ENCODE measurements at places on chromosomes 2 and 18. TPM values are rescaled to one million over a fixed set of nuclear protein-coding genes. Genes with fewer than 3 reads are reported as not detected.

DNA sequence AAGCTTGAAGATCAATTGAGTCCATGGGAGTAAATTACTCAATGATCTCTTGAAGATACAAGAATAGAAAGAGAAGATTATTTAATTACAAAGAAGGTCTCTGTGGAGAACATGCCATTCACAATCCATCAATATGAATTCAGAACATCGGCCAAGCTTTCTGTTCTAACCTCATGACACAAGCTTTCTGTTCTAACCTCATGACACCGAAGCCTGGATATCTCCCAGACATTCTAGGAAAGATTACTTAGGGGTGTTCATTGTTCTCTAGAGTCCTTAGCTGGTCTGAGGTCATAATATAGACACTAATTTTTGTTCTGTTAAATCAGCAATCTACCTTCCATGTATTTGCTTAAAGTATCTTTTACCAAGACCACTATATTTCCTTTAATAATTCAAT, 95.5 kb downstream of the RDH14 start:
- no peak for DNase-seq

GRCh38 chr2:63287956-63288355, 237.3 kb downstream of the OTX1 start:
- no peak for DNase-seq

ALPP gene
- polyA plus RNA-seq, result not detected

DNA sequence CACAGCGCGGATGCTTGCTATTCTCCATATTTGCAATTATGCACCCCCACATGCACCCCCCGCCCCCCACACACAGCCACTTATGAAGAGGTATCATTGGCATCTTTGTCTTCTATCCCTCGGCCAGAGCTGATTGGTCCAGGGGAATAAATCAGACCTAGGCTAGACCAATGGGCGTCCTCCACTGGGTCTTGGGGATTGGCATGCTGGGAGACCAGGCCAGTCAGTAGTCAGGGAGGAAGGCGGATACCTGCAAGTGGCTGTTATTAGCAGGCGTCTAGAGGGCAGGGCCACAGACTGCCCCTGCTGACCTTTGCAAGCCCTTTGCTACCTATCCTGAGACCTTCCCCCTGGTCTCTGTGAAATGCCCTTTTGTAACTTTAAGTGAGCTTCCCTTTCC, 30.0 kb downstream of the ATOH8 start:
- no peak for DNase-seq

PARD6G gene
- 31.3 TPM for polyA plus RNA-seq

GRCh38 chr2:216294305-216294704, 78.0 kb downstream of the MARCHF4 start:
- no peak for DNase-seq

DNA sequence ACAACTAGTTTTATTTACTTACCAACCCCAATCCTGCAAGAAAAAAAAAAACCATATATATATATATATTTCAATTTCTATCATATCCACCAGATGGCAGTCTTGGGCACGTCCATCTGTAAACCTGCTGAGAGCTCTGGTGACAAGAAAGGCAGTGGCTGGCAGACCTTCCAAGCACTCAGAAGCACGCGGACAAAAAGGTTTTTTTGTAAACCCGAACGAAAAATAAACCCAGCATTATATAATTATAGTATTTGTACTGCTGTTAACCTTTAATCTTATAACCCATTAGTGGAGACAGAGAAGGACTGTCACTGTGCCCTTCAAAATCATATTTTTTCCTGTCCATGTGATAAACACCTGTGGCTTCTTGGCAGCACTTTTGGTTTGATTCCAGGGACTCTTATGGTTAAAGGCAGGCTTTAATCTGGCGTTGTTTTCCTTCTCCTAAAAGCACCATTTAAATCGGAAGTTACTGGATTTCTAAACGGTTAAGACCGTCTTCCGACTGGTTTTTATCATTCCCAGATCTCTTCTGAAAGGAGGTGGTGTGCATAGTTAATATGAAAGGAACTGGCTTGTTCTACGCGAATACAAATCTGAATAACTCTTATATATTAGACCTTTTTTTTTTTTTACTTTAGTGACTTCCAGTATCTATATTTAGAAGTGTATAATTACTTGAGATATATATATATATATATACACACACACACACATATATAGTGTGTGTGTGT, 31.0 kb upstream of the SLC3A1 start:
- peak; percentile 79 for DNase-seq

DNA sequence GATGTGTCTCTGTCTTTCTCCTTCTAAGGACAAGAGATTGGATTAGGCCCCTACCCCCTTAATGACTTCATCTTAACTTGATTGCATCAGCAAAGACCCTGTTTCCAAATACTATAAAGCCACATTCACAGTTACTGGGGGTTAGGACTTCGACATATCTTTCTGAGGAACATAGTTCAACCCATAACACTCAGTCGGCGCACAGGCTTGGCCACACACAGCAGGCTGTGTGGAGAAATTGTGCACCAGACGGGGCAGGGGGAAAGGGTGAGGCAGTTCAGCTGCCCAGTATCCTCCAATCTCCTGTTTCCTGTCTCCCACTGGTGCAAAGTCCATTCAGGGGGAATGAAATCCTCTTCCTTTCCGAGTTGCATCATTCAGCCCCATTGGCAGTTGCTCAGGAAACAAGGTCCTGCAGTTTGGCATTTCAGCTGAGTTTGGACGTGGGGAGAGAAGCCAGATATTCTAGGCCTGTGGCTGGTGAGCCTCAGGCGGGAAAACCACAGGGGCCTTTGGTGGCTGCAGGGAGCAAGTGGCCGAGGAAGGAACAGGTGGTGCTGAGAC, 9.4 kb upstream of the RAPGEF4 start:
- no peak for DNase-seq

SH3BP4 gene
- 33.7 TPM for polyA plus RNA-seq

GRCh38 chr18:9535430-9535991, 60.2 kb downstream of the RALBP1 start:
- peak; percentile 11 for DNase-seq

GRCh38 chr2:9699139-9700108, 68.6 kb upstream of the YWHAQ start:
- no peak for DNase-seq

DNA sequence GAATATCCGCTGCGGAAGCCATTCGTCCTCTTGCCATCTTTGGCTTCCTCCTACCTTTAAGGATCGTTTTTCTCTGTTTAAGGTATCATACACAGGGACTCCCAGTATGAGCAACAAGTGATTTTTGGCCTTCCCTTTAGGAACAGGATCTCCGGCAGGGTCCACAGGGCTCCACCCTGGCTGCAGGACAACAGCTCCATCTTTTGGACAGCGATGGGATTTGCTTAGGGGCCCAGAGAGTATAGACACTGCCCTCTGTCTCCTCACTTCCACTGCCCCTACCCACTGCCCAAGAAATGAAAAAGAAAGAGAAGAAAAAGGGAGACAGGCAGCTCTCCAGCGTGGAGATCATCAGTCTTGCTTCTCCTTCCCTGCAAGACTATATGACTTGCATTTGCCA, 224.5 kb downstream of the UXS1 start:
- DNase-seq, result no peak

SMIM21 gene
- polyA plus RNA-seq, result 0.17 TPM

DNA sequence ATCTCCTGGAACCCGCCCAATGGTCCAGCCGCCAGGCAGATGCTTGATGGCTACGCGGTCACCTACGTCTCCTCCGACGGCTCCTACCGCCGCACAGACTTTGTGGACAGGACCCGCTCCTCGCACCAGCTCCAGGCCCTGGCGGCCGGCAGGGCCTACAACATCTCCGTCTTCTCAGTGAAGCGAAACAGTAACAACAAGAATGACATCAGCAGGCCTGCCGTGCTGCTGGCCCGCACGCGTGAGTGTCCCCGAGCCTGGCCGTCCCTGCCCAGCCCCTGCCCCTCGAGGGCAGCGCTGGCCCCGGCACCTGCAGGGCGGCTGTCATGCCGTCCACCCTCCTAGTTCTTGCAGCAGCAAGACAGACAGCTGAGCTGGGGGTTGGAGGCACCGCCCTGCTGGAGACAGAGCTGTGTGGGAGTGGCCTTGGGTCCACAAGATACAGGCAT, 36.7 kb downstream of the MTERF4 start:
- no peak for DNase-seq

DCAF17 gene
- 36.4 TPM for polyA plus RNA-seq

DNA sequence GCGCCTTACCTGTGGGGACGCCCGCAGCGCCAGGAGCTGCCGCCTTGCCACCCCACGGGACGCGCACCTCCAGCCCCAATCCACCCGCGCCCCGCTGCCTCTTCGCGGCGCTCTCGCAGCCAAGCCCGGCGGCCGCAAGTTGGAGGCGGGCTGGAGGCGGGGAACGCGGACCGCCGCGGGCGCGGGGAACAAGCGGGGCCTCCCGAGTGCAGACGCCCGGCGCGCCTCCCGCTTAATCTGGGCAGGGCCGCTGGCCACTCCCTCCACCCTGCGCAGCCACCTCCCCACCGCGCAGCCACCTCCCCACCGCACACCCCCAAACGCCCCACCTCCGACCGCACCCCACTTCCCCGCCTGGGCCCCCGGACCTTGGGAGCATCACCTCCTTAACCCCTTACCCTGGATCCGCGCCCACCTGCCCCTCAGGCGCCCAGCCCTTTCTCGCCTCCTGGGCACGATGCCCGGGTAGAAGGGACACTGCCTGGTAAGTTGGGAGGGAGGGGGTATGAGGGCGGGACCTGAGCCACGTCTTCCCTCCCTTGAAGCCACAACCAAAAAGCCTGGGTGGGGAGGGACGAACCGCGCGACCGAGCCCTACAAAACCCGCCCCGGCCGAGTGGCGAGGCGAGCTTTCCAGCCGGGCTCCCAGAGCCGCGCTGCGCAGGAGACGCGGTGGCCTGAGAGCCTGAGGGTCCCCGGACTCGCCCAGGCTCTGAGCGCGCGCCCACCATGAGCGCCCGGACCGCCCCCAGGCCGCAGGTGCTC, at the start of the genes COL4A3 and COL4A4:
COL4A3 (plus strand) TSS at position 627 of the 765 bp plus-strand sequence; CDS start at position 730, 103 bp downstream.
COL4A4 (minus strand) TSS at position 208 of the 765 bp plus-strand sequence. CDS start 16,722 bp downstream, outside the sequence.
- DNase-seq, result peak; percentile 20

DNA sequence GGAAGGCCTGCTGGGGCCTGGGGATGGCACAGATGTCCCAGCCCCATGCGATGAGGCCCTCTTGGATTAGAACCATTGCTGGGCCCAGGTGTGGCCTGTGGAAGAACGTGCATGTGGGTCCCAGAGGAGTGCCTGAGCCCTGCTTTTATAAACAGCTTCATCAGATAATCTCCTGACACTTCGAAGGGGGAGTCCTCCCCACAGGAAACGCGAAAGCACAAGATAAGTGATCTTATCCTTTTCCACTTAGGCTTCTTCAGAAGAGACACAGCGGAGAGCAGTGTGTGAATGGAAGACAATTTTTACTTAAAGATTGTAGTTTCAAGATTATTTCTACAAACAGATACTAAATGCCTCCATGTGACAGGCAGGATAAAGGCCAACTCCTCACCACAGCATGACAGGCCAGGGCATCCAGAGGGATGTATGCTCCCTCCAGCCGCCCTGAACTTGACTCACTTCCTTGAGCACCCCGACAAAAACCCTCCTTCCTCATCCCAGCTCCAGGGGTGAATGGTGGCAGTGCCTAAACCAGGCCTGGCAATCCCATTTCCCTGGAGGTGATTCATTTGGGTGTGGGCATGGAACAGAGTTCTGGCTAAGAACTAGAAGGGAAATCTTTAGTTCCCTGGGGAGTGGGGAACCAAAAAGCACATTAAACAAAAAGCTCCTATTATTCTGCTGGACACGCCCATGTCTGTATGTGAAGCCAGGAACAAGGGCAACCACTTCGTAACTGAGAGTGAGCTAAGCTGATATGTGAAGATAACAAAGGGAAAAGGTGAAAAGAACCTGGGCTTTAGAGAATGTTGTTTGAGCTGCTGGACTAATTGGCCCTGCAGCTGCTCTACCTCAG, 56.2 kb upstream of the TMEM163 start:
- no peak for DNase-seq

- DNase-seq, result no peak
Observed at GRCh38 chr2:120473522-120474271, 127.8 kb downstream of the INHBB start.

GRCh38 chr18:49359732-49360444, 100.6 kb downstream of the DYM start:
- DNase-seq, result peak; percentile 82

DNA sequence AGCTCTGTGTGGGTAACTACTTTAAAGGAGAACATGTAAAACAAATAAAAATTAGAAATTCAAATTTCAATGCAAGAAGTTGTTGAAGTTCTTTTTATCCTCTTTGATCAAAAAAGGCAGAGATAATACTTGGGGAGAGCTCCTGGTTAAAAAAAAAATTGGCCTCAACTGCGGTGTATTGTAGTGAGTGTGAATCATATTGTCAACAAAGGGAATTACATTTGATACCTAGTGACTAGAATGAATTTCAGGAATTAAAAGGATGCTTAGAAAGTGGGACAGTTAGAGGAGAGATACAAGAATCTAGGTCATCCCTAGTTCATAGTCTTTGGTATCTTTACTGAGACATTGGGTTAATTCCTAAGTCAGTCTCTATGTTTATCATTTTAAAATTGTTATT, 473.0 kb downstream of the CCDC85A start:
- DNase-seq, result no peak

GRCh38 chr2:241092677-241093076, 9.4 kb downstream of the MTERF4 start:
- no peak for DNase-seq

- no peak for DNase-seq
Observed at GRCh38 chr2:142930835-142931398, 53.5 kb downstream of the KYNU start.

DNA sequence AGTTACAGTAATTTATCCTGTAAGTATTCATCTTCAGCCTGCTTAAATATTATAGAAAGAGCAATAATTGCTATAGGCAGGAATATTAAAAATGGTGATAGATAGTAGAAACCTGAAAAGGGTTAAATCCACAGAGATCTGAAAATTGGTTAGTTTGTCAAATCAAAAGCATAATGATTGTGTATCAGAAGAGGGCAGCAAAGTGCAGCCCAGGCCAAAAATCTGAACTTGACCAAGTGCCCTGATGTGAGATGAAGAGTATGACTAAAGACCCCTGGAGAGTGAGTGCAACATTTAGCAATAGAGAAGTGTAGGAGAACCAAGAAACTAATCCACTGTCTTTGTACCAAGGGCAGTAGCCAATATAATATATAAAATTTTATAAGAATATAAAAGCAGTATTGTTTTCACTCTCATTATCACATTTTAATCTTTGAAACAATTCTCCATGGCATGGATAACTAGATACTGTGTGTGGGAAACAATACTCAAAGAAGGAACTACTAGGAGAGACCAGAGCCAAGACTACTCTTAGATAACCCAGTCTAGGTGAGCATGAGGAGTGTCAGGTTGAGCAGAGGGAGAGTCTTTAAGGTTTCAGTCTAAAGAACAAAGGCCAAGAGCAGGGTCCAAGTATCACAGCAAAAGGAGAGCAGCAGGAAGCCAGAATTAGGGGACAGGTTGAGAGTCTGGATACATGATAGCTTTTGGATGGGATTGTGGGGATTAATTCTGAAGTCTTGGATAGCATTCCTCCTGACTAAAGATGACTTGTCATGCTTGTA, 148.7 kb downstream of the CALCRL start:
- no peak for DNase-seq

- DNase-seq, result no peak
Observed at GRCh38 chr2:26284132-26284531, 39.4 kb downstream of the HADHB start.

DNA sequence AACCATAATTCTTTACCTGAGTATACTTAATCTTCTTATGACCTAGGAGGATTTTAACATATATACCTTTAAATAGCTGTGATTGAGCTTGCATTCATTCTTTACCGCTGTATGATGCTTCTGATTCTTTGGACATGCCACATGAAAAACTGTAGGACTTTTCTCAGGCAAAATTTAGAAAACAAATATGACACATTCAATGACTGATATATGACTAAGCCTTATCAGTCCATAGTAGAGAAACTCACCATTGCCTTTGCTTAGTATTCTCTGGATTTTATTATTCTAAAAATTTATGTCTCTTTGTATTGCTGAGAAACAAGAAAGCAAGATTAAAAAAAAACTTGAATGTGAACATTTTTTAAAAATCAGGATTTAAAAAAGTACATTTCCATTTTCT, 3.7 kb downstream of the FAM171B start:
- DNase-seq, result no peak

Data from left kidney (tissue), 8 donors.